ENCODE measurements at places on chromosomes 6 and 20. TPM values are rescaled to one million over a fixed set of nuclear protein-coding genes. Genes with fewer than 3 reads are reported as not detected.

The GATA5 gene
- not detected for total RNA-seq

The BANF2 gene
- not detected for total RNA-seq

The RIN2 gene
- total RNA-seq, result 97.4 TPM

The ZBP1 gene
- total RNA-seq, result not detected

The PROKR2 gene
- total RNA-seq, result not detected

The SDCBP2 gene
- total RNA-seq, result 6.0 TPM

The VSTM2L gene
- total RNA-seq, result under 0.01 TPM

The ARFGEF3 gene
- 2.1 TPM for total RNA-seq

The PRR3 gene
- 3.2 TPM for total RNA-seq

The DEFB124 gene
- total RNA-seq, result not detected

The STX11 gene
- total RNA-seq, result 16.4 TPM

The CUL7 gene
- total RNA-seq, result 41.9 TPM

The BPIFB1 gene
- total RNA-seq, result not detected

The CST5 gene
- total RNA-seq, result not detected

The MMP24OS gene
- 10.2 TPM for total RNA-seq

The RSPO3 gene
- total RNA-seq, result under 0.01 TPM

The FAM83B gene
- total RNA-seq, result not detected

The BPIFB2 gene
- not detected for total RNA-seq

The CASS4 gene
- not detected for total RNA-seq

The GPX5 gene
- not detected for total RNA-seq

The COL12A1 gene
- 71.2 TPM for total RNA-seq

The PTPRK gene
- 44.7 TPM for total RNA-seq

The CTAGE9 gene
- total RNA-seq, result not detected

The SEL1L2 gene
- total RNA-seq, result not detected

The SUMO4 gene
- total RNA-seq, result 0.65 TPM

The ZBTB22 gene
- total RNA-seq, result 21.8 TPM

The F13A1 gene
- not detected for total RNA-seq

The KIF25 gene
- 0.49 TPM for total RNA-seq

The AHCY gene
- total RNA-seq, result 95.2 TPM

The TTLL9 gene
- total RNA-seq, result 0.16 TPM

The ADGRF5 gene
- 276 TPM for total RNA-seq

The CDH4 gene
- 0.16 TPM for total RNA-seq

The NINL gene
- total RNA-seq, result 4.4 TPM

The TAAR6 gene
- total RNA-seq, result not detected

The BHLHE23 gene
- total RNA-seq, result not detected
